ENCODE measurements at places on chromosomes 7 and 10. TPM values are rescaled to one million over a fixed set of nuclear protein-coding genes. Genes with fewer than 3 reads are reported as not detected.
A peak's percentile ranks its signal among the peaks of the same experiment; 100 is the strongest.

DNA sequence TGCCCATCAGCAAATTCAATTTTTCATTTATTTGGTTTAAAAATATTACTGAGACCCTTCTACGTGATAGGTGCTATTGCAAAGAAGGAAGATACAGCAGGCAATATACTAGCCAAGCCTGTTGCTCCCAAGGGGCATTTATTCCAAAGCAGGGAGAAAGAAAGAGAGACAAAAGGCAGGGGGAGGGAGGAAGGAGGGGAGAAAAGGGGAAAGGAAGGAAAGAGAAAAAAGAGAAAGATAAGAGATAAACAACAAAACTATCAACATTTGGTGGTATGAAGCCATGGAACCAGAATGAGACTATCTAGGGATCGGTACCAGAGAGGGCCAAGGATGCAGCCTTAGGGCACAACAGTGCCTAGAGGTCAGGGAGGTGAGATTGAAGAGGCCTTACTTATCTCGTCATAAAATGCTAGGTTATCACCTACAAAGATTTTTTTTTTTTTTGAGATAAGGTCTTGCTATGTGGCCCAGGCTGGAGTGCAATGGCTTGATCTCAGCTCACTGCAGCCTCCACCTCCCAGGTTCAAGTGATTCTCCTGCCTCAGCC is 55.3 kb upstream of the CAPZA2 start:
- DNase-seq, result no peak

DNA sequence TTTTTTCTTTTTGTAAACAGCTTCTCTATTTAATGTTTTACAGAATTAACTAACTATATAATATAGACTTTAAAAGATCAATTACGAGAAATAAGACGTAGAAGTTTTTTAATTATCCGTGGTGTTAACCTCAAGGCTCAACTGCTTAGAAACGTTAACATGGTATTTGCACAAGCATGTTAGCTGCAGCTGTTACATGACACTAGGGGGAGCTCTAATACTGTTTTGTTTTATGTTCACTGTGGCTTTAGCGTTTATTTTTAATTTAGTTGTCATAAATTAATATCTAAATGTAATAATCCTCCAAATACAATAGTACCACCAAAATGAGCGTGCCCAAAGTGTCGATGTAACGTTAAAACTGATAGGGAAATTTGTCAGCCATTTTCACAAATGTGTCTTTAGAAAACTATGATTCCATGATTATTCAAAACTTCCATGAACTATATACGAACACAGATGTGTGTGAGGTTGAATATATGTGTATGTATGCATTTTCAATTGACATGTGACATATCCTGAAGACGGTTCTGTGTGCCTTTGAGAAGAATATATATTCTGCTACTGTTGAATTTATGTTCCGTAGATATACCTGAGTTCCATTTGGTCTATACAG is 828.8 kb upstream of the MBL2 start:
- no peak for DNase-seq

- no peak for DNase-seq
These were observed 131.6 kb downstream of the DIP2C start for GRCh38 chr10:557792-558328.

DNA sequence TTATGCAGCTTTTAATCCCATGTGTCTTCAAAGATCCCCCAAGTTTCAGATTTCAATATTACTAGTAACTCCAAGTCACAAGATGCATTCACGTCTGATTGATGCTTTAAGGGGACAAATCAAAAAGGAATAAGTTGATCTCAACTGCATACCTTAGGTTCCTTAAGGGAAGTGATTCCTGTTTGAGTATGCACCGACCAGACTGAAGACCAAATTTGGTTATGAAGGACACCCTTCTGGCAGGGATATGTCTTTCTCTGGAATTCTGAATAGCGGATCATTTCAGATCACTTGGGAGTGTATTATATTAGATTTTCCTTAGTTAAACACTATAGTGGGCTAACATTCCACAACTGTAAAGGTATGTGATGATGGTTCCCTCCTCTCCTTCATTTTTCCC is 4.3 kb downstream of the KIF5B start:
- DNase-seq, result no peak

GRCh38 chr10:70250961-70251680 is 17.9 kb upstream of the PPA1 start:
- no peak for DNase-seq

GRCh38 chr7:111763221-111763801 is 201.0 kb upstream of the IMMP2L start:
- DNase-seq, result peak; percentile 3

GRCh38 chr7:94250987-94251386 is 143.7 kb upstream of the COL1A2 start:
- DNase-seq, result no peak

GRCh38 chr7:40611095-40611871 is 476.5 kb downstream of the SUGCT start:
- DNase-seq, result no peak

GRCh38 chr7:27424749-27425148 is 182.1 kb downstream of the EVX1 start:
- peak; percentile 2 for DNase-seq

- DNase-seq, result no peak
These were observed 467.4 kb downstream of the TYW1 start for GRCh38 chr7:67463983-67464382.

GRCh38 chr10:47230482-47230881 is 69.5 kb upstream of the GDF10 start:
- DNase-seq, result no peak

DNA sequence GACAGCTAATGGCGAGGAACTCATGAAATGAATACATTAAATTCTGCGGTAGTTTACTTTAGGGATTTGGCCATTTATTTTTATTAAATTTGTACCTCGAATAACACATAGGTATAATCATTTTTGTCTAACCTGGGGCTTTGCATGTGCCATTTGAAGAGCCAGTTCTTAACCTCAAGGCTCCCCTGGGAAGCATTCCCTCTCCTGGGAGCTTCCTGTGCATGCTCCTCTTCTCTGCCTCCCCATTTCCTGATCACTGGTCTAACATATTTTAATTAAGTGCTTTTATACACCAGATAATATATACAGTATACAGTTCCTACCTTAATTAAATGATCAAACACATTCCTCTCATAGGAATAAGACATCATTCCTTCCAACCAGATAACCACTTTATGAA is 183.9 kb upstream of the FZD1 start:
- no peak for DNase-seq

DNA sequence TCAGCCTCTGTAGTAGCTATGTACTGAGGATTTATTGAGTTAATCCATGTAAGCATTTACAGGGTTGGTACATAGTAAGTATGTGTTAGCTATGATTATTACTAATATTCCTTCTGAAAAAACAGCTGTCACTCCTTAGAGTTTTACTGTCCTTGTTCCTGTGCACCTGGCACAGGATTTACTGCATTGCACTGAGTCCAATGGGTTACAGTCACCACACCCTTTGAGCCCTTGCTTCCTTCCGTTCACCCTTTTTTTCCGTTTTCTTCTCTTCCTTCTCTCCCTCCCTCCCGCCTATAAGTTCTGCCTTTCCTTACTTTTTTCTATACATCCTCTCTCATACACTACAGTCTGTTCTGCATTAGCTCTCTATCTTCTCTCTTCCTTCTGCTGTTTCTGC is 12.5 kb upstream of the CDK6 start:
- DNase-seq, result no peak

The VIPR2 gene
- not detected for polyA plus RNA-seq

DNA sequence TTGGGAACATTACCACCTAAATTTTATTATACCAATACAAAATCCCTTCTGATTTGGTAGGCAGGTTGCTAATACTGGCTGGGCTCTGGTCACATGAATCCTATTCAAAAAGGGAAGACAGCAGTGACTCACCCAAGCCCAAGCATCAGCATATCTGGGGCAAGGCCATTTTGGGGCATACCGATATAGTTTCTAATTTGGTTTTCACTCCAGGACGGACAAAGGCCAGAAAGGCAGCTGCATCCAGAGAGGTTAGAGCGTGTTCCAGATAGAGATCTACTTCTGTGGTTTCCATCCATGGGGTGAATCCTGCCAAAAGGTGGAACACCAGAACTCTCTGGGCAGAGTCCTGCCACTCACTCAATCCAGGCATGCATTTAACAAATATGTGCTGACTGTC is 335.8 kb downstream of the ELMO1 start:
- DNase-seq, result no peak

DNA sequence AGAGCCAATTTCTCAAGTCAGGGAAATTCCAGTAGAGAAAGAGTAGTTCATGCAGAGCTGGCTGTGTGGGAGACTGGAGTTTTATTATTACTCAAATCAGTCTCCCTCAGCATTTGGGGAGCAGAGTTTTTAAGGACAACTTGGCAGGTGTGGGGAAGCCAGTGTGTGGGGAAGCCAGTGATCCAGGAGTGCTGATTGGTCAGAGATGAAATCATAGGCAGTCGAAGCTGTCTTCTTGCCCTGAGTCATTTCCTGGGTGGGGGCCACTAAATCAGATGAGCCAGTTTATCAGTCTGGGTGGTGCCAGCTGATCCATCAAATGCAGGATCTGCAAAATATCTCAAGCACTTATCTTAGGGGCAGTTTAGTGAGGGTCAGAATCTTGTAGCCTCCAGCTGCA is 194.6 kb upstream of the NRG3 start:
- no peak for DNase-seq

The NPY4R gene
- polyA plus RNA-seq, result not detected

- no peak for DNase-seq
These were observed 36.0 kb downstream of the KCNH2 start for GRCh38 chr7:150942001-150942590.

The WASHC2A gene
- 10.4 TPM for polyA plus RNA-seq

The PTPRE gene
- polyA plus RNA-seq, result 4.0 TPM

GRCh38 chr10:128305601-128306345 is 179.6 kb upstream of the MKI67 start:
- no peak for DNase-seq

The PRTFDC1 gene
- polyA plus RNA-seq, result 6.4 TPM

DNA sequence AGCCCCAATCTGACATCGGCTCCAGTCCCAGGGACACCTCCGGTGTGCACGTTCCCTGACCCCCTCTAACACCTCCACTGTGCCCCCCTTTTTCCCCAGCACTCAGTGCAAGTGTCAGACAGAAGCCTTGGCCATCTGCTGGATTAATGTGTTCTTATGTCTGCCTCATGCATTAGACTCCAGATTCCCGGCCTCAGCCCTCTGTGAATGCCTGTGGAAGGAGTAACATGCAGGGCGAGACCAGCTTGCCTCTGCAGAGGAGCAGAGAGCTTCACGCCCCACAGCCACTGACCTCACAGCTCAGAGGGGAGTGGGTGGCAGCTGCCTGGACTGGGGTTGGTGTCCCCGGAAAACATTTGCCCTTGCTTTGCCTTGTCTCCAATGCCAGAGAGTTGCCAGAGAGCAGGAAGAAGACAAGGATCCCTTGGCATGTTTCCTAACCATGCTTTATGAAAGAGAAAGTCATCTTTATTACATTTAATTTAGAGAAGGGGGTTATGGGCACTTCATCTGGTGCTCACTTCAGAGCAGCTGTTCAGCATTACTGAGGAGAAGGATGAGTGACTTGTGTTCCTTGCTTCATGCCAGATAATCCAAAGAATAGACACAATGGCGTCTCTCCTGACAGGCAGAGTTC is 91.6 kb upstream of the CXCL12 start:
- DNase-seq, result no peak

GRCh38 chr7:32314761-32315160 is 175.4 kb downstream of the LSM5 start:
- no peak for DNase-seq

The CALML5 gene
- polyA plus RNA-seq, result 2.1 TPM

GRCh38 chr10:7314170-7314569 is 96.7 kb downstream of the SFMBT2 start:
- no peak for DNase-seq

The GNGT1 gene
- not detected for polyA plus RNA-seq

DNA sequence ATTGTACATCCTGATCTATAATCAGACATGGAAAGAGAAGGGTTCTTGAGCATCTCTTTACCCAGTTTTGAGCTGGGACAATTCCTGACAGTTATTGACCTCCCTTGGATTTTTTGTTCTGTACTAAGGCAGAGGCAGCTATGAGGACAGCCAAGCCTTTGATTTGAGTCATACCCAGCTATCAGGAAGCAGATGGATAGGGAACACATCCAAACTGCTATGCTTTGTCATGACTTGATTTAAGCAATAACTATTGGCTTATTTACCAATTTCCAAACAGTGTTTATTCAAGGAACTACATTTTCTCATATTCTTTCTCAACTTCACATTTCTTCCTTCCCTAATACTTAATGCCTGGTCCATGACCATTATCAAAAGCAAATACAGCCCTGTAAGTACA is 396.4 kb upstream of the STEAP1 start:
- no peak for DNase-seq

- peak; percentile 27 for DNase-seq
These were observed 2.7 kb downstream of the MXI1 start for GRCh38 chr10:110209926-110210673.

The ZNF783 gene
- 4.0 TPM for polyA plus RNA-seq

DNA sequence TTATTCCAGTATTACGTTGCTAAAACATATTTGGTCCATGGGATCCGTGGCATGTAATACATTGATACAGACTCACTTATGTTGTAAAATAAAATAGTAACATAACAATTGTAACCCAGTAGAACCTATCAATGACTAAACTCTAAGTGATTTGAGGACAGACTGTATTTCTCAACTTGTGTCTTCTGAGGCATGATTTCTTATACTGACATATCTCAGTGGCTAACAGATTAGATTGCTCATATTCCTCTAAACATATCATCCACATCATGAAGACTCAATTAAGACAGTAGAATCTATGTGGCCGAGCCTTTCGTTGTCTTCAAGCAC is 72.3 kb downstream of the CREB5 start:
- DNase-seq, result no peak

- no peak for DNase-seq
These were observed 16.8 kb downstream of the IL2RA start for GRCh38 chr10:6045314-6045848.

The ZNF467 gene
- 0.48 TPM for polyA plus RNA-seq

DNA sequence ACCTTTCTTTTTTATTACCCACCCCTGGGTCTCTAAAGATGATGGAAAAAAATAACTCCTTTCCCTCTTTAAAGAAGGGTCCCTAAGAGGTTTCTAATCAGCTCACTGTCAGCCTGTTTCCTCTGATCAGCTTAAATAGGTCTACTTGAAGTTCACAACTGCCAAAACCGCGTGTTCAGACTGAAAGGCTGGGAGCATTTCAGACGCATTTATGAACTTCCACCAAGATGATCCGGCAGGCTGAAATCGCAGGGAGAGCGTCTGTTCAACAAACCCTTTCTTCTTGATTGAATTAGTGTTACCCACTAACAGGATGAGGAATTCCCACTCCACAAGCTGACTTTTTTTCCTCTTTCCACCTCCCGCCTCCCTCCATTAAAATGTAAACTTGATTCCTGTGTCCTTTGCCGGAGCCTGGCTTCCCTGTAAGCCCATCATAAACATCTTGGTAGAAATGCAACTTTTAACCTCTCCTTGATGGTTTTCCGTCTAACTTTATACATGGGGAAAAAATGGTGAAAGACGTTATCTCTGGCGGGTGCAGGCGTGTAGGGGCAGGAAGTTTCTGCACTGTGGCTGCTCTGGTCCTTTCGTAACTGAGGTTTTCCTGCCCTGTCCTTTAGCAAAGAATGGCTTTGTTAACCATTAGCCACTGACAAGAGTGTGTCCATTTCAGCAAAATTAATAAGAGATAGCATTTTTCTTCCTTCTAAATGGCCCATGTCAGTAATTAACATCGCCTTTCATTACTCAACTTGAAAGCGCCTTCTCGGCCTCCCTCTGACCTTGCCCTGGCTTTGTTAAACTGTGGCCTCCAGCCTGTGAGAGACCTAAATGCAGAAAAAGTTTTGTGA is 130.7 kb downstream of the BAMBI start:
- DNase-seq, result no peak
